ENCODE measurements at places on chromosomes 5 and 9.

DNA sequence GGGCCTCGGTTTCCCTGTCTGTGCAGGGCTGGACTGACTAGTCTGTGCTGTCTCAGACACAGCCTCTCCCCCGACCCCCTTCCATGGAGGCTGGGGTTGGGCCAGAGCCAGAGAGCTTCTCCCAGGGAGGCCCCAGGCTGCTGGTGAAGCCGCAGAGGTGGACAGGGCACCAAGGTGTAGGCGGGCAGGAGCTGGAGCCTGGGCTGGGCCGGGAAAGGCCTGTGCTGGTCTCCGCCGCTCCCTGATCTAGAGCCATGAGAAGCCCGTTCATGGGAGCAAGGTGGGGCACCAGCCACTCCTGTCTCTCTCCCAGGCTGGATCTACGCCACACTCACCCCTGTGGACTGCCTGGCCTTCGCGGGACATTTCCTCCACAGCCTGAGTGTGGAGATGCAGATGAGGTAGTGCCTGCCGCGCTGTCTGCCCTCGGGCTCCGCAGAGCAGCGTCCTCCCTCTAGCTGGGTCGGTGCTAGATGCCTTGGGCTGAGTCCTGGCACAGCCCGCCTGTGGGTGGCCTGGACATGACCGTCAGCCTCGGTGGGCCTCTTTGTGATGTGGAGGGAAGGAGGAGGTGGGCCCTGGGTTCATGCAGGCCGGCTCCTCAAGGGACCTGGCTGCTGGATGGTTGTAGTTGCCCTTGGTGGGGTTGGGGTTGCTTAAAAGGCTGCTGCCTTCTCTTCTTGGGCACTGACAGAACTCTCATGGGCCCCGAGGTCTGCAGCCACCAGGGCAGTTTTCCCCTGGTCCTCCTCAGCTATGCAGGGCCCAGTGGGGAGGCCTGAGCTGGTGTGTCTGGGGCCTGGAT is 79.4 kb downstream of the PHF2 start:
- DNase-seq: no peak

DNA sequence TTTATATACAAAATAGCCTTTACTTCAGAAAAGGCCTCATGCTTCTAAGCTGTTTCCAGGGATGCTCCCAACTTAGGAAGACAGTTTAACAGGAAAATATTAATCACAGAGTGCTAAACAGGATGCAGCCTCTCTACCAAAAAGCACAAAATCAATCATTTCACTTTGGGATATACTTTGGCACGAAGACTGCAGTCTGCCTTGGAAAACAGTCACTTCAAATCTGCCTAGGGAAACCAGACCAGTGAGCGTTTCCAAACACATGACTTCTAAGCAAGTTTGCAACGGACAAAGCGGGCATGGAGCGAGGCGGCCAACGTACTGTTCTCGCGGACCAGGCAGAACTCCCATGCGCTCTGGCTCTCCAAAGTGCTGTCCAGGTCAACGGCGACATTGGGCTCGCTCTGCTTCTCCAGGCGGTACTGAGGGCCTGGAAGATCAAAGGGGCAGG is 201.0 kb downstream of the MAPKAP1 start:
- DNase-seq: no peak

DNA sequence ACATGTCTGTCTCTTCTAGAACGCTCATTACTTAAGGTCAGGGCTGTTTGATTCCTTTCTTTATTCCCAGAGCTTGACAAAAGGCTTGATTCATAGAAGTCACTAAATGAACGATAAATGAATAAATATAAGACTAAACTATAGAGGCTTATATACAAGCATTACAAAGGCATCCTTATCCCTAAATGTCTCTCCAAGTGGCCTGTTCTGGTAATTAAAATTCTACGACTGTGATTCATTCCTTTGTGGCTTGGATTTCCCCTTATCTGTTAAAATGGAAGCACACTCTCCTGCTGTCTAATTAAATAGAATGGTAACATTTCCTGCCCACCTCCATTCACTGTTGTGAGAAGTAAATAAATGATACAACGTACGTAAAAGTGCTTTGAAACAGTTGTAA is 49.5 kb downstream of the C7 start:
- no peak for DNase-seq

DNA sequence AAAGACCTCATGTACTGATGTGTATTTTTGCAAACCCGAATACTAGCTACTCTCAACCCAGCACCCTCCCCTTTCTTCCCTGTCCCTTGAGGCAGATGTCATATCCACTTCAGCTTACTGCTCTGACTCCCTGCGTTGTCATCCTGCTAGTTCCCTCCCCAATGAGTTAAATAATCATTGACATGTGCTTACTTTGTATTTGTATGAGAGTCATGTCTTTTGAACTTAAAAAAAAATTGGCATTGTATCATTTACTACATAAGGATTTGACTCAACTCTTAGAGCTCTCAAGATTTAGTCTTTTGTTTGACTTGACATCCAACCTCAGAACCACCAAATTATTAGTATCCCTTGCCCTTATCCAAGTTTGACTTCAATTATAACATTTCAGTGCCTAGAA is 219.7 kb upstream of the TUT7 start:
- no peak for DNase-seq

DNA sequence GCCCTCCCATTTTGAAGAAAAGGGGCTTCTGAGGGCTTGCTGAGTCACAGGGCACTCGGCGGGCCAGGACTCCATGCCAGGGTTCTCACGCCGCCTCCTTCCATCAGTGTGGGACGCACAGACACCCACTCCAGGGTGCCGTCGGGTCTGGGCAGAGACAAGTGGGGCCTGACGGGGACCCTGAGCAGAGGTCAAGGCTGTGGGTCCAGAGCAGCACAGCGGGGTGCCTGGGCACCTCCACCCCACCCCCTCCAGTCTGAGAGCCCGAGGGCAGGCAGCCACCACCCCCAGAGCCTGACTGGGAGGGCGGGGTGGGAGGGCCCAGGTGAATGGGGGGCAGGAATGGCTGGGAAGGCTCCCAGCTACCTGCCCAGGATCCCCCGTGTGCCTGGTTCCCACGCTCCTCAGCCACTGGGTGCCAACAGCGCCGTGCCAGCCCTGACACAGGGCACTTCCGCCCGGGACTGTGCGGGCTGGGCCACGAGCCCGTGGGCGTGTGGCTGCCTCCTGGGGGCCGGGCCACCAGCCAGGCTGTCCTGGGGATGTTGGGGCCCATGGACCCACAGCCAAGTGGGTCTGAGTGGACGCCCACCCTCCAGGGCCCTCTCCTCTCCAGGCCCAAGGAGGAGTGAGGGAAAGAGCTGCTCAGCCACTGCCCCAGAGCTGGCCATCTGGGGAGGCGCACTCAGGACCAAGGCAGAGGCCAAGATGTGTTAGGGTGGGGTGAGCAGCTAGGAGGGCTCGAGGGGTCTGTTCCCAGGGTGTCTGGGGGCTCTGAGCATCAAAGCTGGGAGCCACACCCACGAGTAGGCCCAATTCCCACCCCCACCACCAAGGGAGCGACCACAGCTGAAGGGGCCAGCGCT is 10.1 kb upstream of the NRARP start:
- no peak for DNase-seq

DNA sequence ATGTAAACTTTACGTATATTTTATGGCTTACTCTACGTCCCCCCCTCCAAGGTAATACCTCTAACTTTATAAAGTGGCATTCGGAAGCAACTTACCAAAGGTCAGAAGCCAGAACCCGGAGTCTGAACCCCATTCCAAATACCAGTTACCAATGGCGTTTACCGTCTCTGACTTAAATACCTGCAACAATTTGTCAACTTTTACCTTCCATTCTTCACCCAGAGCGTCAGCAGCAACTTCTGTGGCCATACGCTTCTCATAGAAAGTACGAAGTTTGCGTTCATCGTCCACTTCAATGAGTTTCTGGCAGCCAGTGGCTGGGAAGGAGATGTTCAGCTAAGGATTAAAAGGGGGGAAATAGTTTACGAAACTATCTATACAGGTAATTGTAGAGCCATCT is 753 bp downstream of the RPS6 start:
- no peak for DNase-seq

- DNase-seq: no peak
These were observed 155.5 kb upstream of the PPP1R2B start for GRCh38 chr5:156694598-156694997.

DNA sequence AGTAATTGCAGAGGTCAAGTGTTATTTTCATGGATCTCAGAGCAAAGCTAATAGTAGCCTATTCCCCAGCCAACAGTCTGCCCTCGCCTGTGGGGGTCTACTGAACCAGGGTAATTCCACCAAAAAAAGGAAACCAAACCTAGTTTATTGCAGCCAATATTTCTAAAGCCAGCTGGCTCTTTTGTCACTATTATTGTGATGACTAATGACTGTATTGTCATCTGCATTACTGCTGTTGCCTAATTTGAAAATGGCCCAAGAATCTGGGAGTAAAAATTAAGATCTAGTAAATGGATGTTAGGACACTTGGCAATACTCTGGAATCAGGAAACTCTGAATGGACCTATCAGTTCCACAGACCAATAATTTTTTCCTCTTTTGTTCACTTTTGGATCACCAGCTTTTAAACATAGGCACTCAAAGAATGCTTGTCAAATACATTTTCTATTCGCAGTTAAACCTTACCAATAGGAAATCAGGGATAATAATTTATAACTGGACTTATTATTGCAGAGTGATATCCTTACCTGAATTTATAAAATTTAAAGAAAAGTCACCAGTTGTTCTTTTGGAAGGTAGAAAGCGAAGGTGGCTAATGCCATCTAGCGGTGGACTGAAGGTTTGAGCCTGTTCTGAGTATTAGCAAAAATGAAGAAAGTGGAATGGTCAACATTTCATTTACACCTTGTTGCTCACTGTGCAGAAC is 69.2 kb downstream of the SYK start:
- no peak for DNase-seq

- DNase-seq: no peak
These were observed 2.8 kb downstream of the CACNA1B start for GRCh38 chr9:137880160-137880975.

- DNase-seq: no peak
These were observed 70.0 kb downstream of the NLN start for GRCh38 chr5:65791712-65792673.

GRCh38 chr9:72396247-72397091 is 31.5 kb upstream of the ZFAND5 start:
- DNase-seq: no peak

DNA sequence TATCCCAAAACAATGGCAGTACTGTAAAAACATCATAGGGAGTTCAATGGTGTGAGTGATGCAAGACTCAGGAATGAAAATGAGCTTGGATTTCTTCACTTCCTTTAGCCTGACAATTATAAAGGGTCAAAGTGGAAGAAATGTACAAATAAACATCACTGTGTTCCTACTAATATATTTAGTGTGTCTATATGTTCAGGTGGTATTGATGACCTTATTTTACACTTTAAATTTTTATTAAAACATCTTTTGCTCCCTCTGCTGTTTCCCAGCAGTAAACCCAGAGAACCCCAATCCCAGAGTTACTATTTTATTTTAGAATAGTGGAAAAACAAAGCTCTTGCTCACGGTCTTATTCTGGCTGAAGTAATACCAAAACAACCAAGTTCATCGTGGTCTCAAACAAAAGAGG is 2.0 kb downstream of the LOX start:
- DNase-seq: no peak

- DNase-seq: no peak
These were observed 341.5 kb downstream of the TMEM38B start for GRCh38 chr9:106035806-106036205.

DNA sequence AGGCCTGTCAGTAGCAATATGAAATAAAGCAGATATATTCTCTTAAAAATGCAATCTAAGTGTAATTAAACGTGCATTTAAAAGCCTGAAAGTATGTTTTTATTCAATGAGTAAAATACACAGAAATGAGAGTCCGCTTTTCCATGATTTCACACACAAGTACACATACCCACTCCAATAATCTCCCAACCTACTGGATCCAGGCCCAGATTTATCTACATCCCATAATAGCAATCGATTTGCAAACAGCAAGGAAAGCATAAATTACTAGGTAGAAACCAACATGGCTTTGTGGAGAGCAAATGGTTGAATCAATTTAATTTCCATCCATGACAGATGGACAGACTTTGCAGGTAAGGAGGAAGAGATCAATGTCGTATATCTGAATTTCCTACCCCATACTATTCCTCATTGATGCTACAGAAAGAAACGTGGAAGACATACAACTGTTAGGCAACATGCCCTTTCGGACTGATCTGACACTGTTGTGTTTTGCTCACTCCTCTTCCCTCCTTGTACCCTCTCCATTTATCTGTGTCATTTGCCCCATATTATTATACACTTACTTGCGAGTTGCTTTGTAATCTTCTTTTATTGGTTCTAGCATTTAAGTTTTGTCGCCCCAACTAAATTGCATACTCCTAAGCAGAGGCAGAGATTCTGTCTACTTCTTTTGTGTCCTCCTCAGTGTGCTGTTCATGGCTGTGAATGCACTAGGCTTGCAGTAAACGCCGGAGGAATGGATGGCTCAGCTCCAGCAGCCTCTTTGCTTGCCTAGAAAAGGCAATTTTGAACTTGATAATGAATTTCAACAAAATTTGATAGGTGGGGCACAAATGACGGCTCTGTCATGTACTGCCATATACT is 133.6 kb downstream of the NFIB start:
- DNase-seq: no peak

- DNase-seq: no peak
These were observed 218.4 kb downstream of the ANXA1 start for GRCh38 chr9:73370053-73370452.

DNA sequence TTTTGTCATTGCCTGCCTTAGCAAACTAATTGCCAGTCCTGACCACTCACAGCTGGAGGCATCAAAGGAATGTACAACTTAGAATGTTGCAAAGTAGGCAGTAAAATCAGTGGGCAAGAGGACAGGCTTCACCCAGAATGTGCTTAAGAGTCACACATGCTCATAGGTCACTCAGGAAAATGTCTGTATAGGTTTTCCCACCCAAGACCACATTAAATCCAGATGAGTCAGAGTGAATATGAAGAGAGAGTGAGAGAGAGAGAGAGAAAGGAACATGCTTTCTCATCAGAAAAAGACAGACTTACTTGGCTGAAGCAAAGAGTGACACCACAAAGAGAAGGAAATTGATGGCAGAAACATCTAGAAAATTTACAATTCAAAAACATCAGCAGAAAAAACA is 37.9 kb downstream of the PLEKHG4B start:
- no peak for DNase-seq

DNA sequence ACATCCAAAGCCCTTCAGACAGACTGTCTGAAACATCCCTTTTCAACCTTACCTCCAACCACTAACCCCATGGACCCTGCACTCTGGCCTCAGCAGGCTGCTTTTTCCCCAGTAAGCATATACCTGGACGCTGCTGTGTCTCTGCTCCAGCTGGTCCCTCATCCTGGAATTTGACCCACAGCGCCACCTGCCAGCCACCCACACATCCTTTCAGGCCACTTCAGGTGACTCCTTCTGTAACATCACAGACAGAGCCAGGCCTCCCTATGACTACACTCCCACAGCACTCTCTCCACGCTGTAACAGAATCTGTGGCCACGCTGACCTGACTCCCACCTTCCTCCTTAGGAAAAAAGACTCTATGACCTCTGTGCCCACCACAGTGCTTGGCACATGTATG is 3.4 kb downstream of the MGAT1 start:
- no peak for DNase-seq
